ENCODE measurements at places on chromosomes 2 and 18.

DNA sequence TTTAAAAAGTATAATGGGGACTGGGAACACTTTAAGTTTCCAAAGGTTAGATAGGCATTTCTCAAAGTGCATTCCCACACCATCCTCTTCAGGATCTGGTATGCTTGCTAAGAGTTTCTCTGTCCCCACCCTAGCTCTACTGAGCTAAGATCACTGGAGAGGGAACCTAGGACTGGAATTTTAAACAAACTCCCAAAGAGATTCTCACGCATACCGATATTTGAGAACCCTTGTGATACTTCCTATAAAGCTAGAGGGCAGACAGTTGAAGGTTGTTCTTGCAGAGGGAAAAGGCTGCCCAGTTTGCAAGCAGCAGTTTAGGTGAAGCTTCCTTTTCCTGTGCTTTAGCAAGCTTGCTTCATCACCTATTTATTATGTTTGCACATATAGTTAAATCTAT is 3.6 kb downstream of the CNRIP1 start:
- DNase-seq, result no peak

DNA sequence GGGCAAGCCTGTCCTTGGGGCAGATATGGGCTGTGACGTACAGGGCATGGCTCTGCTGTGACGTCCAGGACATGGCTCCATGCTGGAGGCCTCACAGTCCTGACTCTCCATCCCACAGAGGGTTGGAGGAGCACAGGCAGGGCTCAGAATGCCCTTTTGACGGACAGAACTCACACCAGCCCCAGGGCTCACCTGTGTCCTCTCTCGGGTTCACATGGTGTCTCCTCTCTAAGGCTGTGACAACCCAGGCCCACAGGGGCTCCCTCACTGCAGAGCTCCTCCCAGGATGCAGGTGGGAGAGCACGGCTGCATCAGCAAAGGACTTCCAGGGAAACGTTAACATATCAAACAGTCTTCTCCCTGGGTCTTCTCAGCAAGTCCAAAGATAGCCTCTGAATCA is 133.8 kb downstream of the EIPR1 start:
- no peak for DNase-seq

DNA sequence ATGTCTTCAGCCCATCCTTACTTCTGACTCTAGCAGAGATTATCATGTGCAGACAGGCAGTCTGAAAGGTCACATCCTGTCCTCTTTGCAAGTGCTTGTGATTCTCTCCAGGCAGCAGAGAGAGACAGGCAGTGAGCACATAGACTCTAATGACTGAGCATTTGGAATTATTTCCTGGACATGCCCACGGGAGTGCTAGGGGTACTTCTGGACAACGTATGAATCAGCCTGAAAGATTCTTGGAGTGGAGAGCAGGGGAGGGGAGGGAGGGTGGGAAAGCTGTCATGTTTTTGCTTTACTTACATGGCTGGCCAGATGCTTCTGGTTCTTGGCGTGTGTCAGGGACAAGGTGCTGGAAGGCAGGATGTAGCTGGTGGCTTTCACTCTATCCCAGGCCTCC is 150.6 kb downstream of the RIF1 start:
- DNase-seq, result no peak

GRCh38 chr18:42437646-42438045 is 482.6 kb downstream of the PIK3C3 start:
- DNase-seq, result no peak

DNA sequence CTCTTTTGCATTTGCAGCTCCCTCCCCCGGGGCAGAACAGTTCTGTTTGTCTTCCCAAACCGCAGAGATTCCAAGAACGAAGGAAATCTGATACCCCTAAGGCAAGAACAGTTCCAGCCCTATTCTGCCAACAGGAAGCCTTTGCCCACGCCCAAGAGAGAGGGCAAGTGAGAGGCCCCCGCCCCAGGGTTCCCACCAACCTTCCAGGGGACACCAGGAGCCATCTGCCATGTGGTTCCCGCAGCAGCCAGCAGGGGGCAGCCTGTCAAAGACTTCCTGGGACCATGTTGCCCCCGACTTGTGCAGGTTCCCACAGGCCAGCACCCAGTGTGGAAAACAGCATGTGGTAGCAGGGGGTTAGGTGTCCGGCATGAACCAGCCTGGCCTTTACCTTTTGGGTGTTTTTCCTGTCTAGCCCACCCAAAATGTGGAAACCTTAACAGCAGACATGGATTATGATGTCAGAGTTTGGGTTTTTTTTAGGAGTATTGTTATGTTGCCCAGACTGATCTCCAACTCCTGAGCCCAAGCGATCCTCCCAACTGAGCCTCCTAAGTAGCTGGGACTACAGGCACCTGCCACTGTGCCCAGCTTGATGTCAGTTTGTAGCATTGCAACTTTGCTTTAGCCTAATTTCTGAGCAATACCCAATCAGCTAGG is 21.7 kb upstream of the EFHD1 start:
- peak; percentile 63 for DNase-seq

DNA sequence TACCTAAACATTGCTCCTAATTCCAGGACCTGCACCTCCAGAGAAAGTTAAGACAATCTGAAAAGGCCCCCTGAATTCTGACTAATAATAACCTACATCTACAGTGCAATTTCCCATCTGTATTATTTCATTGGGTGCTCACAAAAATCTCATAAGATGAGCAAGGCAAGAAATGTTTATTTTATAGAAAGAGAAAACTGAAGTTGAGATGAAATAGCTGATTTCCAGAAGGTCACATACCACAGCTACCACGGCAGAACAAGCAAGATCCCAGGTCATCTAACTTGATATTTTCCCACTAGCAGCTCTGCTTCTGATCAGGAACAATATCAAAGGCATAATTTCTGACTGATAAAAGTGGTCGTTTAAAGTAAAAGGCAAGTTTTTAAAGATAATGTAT is 105.8 kb upstream of the COL5A2 start:
- no peak for DNase-seq

DNA sequence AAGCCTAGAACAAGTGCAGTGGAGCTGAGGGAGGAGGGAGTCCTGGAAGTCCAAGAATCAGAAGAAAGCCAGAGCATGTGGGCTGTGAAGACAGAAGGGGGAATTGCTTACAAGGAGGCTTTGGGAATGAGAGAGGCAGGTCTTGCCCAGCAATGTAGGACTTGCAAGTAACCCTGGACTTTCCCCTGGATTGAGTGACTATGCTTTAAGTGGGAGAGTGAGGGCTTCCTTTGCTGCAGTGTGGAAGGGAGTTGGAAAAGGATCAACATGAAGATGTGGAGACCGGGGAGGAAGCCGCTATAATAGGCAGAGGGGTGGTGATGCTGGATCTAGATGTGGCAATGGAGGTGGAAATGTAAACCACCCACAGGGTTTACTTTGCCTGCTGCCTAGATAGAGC is 13.8 kb upstream of the SCYGR1 start:
- DNase-seq, result no peak

DNA sequence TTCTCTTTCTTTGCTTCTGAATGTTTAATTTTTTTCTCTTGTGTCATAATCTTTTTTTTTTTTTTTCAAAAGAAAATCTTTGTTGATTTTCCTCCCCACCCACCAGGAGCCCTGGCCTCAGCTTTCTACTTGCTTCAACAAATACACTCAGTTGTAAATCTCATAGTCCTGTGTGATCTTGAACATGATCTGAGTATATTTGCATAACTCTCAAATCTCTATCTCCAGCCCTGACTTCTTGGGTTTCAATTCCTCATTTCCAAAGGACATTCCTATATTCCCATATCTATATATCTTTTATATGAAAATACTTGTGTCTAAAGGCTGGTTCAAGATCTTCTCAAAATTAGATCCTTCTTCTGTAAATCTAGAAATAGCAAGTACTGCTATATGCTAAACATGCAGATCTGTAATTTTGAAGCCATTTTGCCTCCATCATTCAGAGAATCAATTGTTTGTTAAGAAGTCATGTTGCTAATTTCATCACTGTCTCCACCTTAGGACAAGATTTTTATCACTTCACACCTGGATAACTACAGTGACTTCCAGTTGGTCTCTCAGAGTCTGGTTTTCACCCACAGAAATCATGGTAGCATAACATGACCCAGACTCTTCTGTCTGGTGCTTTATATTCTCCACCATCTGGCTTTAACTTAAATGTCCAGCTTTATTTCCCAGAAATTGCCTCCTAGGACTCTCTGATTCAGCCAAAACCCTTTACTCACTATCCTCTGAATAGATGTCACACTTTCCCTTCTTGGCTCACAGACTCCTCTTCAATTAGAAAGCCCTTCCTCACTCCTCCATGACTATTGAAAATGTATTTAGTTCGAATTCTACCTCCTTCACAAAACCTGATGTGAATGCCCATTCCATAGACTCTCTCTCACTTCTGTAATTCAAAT is 98.1 kb downstream of the ZEB2 start:
- DNase-seq, result no peak

DNA sequence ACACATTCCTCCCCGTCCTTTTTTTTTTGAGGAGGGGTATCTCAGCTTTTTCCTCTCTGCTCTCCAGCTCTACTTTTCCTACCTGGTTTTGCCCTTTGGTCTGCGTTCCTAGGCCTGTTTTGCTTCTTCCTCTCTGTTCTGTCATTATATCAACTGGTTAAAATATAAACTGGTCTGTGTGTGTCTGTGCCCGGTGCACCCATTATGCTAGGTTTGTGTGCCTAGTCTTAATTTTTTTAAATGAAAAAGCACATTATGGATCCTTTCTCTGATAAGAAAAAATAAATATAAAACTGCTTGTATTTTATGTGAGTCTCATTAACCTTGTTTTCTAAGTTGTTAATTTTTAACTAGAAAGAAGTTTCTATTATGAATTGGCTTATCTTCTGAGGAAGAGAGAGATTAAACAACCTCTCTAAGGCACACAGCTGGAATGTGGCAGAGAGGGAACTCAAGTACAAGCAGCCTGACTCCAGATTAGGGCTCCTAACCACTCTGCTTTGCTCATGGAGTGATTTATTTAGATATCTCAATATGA is 17.4 kb downstream of the SLC38A11 start:
- no peak for DNase-seq

- DNase-seq, result no peak
Measured at GRCh38 chr2:187509667-187510417, 44.4 kb downstream of the TFPI start.

DNA sequence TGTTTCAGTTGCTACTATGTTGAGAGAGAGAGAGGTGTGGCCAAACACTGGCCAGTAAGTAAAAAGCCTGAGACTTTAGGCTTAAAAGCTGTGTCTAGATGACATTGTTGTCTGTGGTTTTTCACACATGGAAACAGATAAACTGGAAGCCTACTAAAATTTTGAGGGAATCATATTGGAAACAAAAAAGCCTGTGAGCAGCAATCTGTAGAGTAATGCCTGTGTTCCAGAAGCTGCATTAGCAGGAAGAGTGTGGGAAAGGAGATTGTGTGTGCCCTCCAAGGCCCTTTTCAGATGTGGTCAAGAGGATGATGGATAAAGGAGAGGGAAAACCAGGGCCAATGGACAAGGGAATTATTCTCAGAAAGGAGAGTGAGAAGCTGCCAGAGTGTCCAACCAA is 236.3 kb upstream of the SPRED2 start:
- no peak for DNase-seq

DNA sequence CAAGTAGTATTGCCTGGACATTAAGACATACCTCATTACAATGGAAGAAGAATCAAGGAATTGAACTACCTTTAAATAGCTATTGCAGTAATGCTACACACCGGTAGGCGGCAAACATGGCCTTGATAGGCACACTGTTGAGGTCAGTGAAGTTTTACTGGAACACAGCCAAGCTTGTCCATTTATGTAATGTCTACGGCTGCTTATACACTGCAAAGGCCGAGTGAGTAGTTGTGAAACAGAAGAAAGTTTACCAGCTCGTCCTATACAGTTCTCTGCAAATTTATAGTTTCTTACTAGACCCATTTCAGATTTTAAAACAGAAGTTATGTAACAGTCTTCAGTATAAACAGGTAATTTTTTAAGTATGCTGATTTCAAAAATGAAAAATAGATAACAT is 38.8 kb downstream of the PPP4R1 start:
- peak; percentile 13 for DNase-seq

GRCh38 chr2:168184681-168185513 is 62.5 kb downstream of the STK39 start:
- no peak for DNase-seq

DNA sequence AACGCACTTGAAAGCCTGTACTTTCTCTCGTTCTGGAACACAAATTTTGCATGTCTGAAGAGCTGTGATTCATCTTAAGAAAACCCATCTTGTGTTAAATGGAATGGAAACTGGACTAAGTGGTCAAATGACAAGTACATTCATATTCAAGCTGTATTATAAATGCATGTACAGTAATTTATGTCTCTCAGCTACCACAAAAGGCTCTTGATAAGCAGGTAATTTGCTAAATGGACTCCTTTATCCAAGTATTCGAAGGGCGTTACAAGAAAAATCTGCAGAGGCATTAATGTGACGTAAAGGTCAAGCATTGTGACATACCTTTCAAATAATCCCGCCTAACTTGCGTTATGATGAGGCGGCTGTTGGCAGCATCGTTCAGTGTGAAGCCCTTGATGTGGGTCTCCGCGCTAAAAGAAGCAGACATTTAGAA is 66.6 kb downstream of the ABCG8 start:
- peak; percentile 32 for DNase-seq

- no peak for DNase-seq
Measured at GRCh38 chr2:15591373-15591691, 336 bp upstream of the DDX1 start.

DNA sequence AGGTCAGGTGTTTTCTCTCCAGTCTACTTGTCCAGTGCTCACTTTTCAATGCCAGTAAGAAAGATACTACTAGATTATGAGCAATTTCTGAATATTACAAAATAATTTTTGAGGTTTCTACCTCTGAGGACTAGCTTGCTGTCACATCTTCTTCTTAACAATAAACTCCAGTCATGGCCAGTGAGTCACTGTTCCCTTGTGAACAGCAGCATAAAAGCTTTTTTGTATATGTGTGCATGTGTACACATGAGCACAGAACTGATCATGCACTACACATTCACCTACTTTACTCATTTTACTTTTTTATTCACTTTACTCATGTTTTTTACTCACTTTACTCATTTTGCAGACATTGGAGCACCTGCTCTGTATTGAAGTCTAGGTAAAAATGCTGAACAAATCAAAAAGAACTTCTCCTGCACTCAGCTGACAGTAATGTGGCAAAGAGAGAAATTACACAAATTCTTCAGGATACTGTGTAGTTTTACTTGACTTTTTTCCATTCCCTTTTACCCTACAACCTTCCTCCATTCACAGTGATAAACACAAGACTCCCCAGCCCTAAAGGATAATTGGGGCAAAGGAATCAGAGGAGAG is 28.0 kb downstream of the ST6GAL2 start:
- DNase-seq, result no peak

DNA sequence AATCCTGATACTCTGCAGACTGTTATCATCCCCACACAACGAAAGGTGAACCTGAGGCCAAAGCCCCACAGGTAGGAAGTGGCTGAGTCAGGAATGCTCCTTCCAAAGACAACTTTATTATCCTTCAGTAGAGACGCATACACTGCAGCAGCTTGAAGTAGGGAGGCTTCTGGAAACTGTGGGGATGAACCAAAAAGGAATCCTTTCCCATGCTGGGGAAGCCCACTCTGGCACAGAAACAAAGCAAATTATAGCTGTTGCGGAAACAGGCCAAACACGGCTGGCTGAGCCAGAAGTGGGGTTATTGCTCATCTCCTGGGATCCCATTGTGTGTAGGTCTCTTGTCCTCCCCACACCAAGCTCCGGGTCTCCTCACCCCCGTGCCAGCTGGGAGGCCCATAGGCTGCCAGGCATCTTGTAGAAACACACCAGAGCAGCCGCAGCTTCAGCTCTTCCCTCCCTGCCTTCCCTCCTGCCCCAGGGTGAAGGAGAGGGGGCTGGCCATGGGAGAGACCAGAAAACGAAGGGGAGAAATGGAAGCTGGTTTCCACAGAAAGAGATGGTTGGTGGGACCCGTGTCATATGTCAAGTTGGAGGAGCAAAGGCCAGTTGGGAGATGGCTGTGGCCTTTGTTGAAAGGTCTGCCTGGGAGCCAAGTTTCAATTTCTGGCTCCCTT is 176.9 kb upstream of the NABP1 start:
- DNase-seq, result no peak

Data from activated CD4-positive, alpha-beta T cell treated with anti-CD3 and anti-CD28 coated beads, Interleukin-2, Interleukin-4, amounts not matched to agents 100 ng/mL and 50 ng/mL, durations not matched to agents 16 hours and 8 hours (primary cell).